ENCODE measurements at places on chromosomes 2 and 18.

DNA sequence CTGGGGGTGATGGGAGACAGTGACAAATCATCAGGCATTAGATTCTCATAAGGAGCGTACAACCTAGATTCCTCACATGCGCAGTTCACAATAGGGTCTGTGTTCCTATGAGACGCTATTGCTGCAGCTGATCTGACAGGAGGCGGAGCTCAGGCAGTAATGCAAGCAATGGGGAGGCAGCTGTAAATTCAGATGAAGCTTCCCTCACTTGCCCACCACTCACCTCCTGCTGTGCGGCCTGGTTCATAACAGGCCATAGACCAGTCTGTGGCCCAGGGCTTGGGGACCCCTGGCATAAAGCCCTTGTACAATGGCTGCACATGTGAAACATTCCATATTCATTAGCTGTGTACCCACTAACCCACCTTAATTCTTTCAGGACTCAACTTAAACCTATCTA lies 18.0 kb downstream of the NMUR1 start:
- DNase-seq: no peak

DNA sequence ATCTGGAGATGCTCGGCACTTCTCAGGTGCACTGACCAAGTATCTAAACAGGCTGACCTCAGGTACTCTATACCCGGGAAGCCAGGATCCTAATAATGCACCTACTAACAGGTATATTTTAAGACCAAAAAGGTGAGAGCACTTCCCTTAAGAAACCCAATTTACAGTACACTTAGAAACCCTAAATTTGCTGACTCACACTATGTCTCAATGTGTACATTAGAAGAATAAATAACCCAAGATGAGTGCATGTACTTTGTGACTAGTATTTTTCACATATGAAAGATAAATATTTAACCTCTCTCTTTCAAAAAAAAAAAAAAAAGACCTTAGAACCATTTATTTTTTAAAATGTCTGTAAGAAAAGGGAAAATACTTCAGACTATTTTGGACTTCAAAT lies 118.8 kb downstream of the ZNF516 start:
- DNase-seq: no peak

- no peak for DNase-seq
Measured at GRCh38 chr2:3122525-3122924, 255.1 kb downstream of the EIPR1 start.

GRCh38 chr2:84850471-84850870 lies 30.4 kb downstream of the TRABD2A start:
- DNase-seq: no peak
